ENCODE measurements at places on chromosomes 4 and X.

DNA sequence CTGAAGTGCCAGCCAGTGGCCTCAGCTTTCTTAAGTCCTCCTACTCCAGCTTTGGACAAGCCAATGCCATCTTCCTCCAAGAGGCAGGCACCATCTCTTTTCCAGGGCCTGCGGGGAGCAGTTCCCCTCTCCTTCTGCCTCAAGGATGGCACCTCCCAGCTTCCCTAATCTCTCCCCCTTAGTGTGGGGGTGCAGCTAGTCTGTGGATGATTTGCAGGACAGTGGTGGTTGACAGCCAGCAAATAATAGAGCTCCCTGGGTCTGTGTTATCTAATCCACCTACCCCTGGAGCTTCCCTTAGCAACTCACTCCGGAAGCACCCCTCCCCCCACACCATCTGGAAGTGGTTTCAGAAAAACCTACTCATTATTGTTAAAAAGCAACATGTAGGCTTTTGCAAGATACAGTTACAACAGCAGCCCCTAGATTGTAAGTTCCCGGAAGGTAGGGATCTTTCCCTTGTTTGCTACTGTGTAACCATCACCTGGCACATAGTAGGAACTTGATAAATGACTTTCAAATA lies 247.1 kb downstream of the BCOR start:
- no peak for DNase-seq

GRCh38 chr4:78720994-78721677 lies 55.0 kb upstream of the BMP2K start:
- DNase-seq = no peak

DNA sequence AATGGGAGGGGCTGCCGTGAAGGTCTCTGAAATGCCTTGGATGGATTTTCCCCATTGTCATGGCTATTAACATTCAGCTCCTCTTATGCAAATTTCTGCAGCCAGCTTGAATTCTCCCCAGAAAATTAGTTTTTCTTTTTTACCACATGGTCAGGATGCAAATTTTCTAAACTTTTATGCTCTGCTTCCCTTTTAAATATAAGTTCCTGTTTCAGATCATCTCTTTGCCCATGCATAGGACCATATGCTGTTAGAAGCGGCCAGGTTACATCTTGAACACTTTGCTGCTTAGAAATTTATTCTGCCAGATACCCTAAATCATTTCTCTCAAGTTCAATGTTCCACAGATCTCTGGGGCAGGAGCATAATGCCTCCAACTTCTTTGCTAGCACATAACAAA lies 13.8 kb upstream of the CLDN34 start:
- DNase-seq = no peak

DNA sequence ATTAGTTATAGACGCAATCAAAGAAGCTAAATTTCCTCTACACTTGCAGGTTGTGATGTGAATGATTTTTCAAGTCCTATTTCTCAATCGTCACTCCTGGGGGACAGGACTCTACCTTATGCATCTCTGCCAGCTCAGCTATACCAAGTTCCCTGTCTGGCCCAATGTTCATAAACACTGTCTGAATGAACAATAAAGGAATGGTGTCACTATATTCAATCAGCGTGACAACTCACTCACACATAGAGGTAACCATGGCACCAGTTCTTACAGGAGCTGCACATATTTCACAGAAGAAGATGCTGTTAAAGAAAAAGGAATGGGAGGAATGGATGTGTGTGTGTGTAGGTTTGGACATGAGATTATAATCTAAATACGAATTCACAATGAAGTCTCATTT lies 280.6 kb downstream of the PPP1R2C start:
- DNase-seq = no peak

DNA sequence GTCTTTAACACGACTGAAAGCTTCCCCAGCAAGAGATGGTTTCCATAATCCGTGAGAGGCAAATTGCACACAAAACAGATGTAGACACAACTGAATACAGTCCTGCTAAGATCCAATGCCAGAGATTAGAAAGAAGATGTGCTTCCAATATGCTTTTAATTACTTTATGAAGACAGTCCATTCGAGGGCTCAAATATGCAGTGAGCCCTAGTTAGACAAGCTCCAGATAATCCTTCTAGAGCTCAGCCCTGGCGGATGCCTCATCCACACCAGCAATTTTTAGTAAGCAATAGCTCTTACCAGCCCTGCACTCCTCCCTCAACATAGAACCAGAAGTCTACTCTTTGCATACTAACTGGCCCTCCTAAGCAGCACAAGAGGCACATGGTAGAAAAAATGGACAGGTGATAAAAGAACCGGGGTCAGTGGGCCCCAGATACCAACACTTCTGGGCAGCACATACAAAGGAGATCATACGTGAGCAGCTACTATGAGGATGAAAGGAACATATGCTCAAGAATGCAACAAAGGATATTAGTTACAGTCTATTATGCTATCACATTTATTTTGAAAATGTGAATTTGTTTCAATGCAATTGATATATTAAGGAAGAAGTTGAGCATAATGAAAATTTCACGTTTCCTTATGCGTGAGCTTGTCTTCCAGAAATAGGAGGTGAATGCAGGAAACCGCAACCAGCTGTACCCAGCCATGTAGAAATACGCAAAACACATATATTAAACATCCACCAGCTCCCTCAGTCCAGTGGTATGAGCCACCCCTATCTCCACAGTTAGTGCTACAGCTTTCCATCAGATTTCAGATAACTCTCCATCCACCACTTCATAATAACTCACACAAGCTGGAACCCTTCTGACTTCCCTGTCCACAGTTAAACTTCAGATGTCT lies 34.3 kb downstream of the GPC4 start:
- no peak for DNase-seq

GRCh38 chrX:66638591-66639500 lies at the start of gene EDA2R:
EDA2R (minus strand) TSS chrX:66639078; CDS start chrX:66616020, 23,058 bp downstream.
- no peak for DNase-seq

DNA sequence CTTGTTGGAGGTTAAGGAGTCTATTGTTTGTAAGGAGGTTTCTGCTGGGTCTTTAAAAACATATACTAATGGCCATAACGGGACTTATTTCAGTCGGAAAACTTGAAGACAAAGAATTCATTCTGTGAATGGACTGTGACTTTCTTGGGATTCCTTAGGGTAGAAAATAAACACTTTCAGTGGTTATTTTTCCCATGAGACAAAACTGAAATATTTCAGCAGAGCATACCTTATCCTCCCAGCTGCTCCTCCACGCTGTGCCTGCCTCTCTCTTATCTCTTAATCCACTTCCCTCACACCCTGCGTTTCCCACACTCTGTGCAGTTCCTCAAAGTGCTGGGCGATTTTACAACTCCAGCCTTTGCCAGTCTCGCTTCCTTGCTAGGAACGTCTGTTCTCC lies 47.1 kb upstream of the SORBS2 start:
- no peak for DNase-seq

- no peak for DNase-seq
Observed at GRCh38 chr4:147163311-147163710, 217.6 kb upstream of the TTC29 start.

- DNase-seq = peak; percentile 20
Observed at GRCh38 chrX:15497865-15498264, 2.7 kb upstream of the BMX start.

- no peak for DNase-seq
Observed at GRCh38 chr4:60913671-60914070, 286.5 kb upstream of the ADGRL3 start.

GRCh38 chr4:166802346-166802745 lies 431.9 kb downstream of the SPOCK3 start:
- DNase-seq = no peak

GRCh38 chr4:46886711-46887110 lies 22.3 kb downstream of the COX7B2 start:
- peak; percentile 41 for DNase-seq

- DNase-seq = no peak
Observed at GRCh38 chrX:154436983-154437752, at the start of gene GDI1. GDI1 (plus strand) TSS chrX:154437154; CDS start chrX:154437255, 101 bp downstream.

GRCh38 chr4:123564758-123565346 lies 168.3 kb downstream of the SPRY1 start:
- DNase-seq = peak; percentile 94

- no peak for DNase-seq
Observed at GRCh38 chr4:79540143-79540542, 132.1 kb upstream of the GK2 start.

DNA sequence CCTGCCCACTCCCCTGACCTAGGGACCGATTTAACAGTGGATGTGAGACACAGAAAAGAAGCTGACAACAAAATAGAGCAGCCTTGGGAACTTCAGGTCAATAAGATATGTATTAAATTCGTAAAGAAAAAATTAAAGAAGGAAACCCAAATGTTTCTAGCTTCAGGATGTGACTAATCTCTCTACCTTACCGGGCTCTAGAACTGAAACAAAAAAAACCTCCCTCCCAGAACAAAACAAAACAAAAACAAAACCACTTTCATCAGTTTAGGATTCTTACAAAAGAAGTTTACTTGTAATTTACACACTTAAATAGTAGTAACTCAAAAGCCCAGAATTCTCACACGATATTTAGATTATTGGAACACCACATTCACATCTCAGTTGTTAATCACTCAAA lies 185.8 kb upstream of the RPS6KA3 start:
- DNase-seq = no peak

DNA sequence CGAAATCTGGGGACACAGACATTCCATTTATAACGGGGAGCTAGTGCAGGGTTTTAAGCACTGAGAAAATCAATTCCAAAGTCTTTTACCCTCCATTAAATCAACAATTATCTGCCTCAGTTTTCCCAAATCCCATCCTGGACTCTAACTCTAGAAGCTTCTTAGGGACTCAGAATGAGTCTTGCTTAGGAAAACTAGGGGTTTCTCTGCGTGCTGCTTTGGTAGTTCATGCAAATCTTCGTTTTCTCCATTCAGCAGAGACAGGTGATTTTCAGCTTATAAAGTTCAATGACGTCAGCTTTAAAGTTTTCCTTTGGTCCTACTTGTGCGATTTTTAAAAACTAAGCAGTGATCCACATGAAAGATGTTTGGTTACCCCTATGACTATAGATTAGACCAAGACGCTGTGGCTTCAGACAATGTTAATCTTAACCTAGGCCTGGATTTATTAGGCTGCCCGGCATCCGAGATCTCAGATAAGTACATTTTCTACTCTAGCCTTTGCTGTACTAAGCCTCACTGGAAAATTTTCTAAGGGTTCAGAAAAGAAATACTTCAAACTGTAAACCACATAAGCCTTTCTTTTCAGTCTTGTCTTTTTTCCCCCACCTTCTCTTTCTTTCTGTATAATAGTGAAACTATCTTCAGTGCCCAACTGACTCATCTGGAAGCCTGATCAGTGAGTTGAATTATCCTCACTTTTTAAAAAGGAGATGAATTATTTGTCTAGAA lies 121.4 kb upstream of the GATB start:
- no peak for DNase-seq

GRCh38 chrX:40094900-40095582 lies 2.7 kb downstream of the BCOR start:
- no peak for DNase-seq

DNA sequence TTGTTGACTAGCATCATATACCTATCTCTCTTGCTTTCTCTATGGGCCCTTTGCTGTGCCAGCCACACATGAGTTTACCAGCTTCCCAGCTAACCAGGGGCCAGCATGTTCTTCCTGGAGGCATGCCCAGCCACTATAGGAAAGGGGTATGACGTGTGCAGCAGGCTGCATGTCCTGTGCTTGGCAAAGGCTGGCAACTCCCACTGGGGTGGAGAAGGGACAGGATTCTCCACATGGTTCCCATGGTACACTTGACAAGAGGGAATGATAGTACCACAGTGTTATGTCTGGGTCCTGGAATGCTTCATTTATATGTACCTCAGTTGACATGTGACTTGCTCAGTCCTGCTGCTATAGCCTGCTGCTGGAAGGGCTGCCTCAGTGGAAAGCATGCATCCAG lies 78.8 kb downstream of the TMEM164 start:
- no peak for DNase-seq
